DMS79 treated with DMSO at 0.1 percent for 48 hours (cell line): ENCODE measurements at places on chromosomes 1 and 21.

DNA sequence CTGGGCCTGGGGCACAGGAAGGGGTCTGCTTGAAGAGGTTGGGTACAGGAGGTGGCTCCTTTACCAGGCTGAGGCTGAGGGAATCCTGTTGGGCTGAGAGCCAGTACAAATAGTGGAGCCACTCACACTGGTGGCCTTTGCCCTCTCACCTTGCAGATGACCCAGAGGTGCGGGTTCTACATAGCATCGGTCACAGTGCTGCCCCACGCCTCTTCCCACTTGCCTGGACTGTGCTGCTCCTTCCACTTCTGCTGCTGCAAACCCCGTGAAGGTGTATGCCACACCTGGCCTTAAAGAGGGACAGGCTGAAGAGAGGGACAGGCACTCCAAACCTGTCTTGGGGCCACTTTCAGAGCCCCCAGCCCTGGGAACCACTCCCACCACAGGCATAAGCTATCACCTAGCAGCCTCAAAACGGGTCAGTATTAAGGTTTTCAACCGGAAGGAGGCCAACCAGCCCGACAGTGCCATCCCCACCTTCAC, 1.8 kb upstream of the SLC50A1 start:
- DNase-seq, result no peak

GRCh38 chr1:173097001-173097400, 46.3 kb upstream of the TNFSF18 start:
- DNase-seq, result no peak

GRCh38 chr1:29749024-29749945, 513.0 kb downstream of the PTPRU start:
- DNase-seq, result peak; percentile 96

GRCh38 chr1:115425442-115425841, 87.4 kb upstream of the NGF start:
- DNase-seq, result no peak

DNA sequence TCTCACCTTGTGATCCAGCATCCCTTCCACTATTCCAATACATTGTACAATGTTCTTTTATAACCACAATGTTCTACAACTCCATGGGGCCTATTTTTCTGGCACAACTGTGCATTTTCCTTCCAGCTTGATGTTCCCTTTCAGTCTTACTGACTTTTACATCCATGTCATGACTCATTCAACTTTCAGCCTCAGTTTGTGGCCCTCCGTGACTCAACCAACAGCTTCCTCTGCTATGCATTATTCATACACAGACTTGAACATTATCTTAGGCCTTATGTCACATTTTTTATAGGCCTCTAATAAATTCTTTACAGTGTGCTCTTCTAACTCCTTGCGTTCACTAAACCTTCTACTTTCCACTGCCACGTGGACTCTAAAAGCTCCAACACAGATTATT, 119.4 kb upstream of the PRMT6 start:
- no peak for DNase-seq

GRCh38 chr1:3989465-3989864, 89.4 kb upstream of the C1orf174 start:
- DNase-seq, result no peak

GRCh38 chr1:226365831-226366231, 42.1 kb downstream of the PARP1 start:
- DNase-seq, result peak; percentile 71

GRCh38 chr1:66437136-66437401, 96.9 kb upstream of the SGIP1 start:
- DNase-seq, result no peak

- no peak for DNase-seq
These were observed 1.4 kb upstream of the ANKRD13C start for GRCh38 chr1:70355920-70356319.

- no peak for DNase-seq
These were observed 3.3 kb downstream of the WRAP73 start for GRCh38 chr1:3646596-3646995.

DNA sequence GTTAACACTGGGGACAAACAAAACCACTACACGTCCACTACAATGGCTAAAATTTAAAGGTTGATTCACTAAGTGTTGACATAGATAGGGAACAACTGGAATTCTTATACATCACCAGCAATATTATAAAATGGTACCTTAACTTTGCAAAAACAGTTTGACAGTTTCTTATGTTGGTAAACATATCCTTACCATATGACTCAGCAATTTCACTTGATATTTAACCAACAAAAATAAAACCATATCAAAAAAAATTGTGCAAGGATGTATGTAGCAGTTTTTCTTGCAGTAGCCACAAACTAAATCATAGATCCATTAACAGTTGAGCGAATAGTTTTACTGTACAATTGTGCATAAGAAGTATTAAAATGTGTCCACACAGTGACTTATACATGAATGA, 5.3 kb upstream of the HSPA13 start:
- DNase-seq, result no peak
